Esophagus muscularis mucosa (tissue), 4 donors: ENCODE measurements at places on chromosomes 7 and 10.

DNA sequence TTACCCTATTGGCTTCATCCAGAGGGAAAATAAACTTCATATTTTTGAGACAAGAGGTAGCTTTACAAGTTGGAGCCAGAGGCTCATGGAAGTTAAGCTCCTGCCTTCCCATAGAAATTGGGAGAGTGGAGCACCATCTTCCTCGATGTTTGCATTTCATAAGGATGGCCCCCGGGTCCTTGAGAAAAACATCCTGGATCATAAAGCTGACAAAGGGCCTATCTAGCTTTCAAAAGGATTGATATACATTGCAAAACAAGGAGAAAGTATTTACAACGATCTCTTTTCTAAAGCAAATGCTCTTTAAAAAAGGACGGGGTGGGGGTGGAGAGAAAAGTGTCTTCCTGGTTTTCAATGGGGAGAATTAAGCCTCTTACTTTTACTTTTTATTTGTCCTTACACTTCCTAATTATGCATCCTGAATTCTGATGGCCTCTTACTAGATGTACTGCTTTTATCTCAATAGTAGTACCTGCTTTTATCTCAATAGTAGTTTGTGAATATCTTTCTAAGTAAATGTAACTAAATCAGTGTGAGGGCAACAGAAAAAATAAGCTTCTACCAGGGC lies 65.6 kb downstream of the PTPRZ1 start:
- DNase-seq: no peak

- DNase-seq: no peak
Measured at GRCh38 chr7:27115221-27116026, 12.9 kb upstream of the HOXA2 start.

DNA sequence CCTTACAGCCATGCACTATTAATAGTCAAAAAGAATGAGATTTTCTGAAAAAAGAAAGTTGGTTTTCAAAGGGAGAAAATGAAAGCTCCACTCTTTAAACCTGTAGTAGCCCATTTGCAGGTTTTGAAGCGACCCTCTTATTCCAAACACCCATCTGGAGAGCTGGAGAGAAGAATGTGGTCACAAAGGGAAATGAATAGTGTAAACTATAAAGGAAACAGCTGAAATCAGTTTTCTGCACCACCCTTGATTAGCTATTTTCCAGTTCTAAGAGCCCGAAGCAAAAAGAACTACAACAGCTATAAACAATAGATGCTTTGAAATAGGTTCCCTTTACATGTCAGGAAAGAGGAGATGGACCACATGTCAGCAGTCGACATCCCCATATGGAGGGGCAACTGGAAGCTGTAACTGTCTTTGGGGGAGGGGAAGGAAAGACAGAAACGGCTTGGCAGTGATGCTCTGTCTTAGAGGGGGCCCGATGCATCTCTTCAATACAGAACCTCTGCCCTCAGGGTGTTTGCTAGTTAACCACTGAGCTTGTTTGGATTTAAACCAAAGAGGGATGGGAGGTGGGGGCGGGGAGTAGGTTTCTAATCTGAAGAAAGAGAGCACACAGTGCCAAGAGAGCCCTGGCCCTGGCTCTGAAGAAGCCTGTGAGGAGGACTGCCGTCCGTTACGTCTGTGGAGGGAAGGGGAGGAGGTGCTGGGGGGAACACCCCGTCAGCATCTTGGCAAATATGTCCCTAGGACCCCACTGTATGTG lies 55.3 kb downstream of the CPVL start:
- DNase-seq: no peak

DNA sequence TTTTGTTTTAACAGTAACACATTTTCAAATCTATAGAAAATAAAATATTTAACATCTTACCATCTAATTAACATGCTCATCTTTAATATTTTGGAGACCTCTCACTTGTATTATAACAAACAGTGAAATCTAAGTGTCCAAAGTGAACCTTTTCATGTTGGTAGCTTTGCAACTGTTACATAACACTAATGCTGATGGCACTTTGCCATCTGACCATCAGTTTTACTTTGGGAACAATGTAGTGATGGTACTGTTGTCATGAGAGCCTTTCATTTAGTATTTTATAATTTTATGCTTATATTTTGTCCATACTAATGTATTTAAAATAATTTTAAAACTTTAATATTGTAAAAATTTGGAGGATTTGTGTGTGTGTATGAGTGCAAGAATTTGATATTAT lies 1017.0 kb upstream of the KCND2 start:
- no peak for DNase-seq

DNA sequence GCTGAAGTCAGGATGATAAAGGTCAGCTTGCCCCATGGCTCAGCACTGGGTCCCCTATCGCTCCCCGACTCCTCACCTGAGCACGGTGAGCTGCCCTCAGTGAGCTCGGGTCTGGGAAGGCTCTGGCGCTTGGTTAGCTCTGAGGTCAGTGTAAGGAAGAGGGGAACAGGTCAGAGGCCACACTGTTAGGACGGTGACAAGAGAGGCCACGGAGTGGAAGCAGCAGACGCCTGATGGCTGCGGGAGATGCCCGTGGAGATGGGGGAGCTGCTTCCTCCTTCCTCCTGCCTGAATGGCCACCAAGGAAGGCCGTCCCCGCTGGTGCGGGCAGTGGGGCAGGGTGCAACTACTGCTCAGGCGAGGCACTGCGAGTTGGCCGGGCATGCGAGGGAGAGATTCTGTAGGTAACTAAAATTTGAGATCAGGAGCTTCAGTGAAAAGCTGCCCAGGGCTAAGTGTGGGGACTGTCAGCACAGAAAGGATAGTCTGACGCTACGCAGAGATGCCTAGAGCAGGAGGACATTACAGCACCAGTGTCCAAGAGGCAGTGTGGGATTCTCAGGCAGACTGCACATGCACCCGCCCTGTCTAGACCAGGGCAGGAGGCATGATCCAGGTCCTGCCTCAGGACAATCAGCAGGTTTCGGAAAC lies 231.3 kb upstream of the GRB10 start:
- DNase-seq: peak; percentile 77

GRCh38 chr10:103470761-103471653 lies 8.0 kb downstream of the CALHM3 start:
- DNase-seq: no peak

DNA sequence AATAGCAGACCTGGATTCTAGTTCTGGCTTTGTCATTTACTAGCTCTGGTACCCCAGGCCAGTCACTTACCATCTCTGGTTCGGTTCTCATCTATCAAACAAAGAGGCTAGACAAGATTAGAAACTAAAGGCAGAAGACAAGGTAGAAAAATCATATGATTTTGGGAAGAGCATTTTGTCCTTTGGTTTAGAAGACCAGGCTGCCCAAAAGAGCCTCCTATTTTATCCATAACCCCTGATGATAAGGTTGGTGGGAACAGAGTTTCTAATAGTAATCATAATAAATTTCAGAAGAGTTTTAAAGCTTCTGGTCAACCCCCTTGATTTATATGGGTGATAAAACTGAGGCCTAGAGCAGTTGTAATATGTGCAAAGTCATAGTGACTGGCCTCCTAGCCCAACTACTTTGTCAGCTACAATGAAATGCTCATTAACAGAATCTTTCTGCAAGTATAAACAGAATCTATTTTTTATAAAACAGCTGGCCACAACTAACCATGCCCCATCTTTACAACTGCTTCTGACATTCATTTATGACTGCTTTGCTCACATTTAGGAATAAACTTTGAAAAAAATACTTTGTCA lies 23.4 kb downstream of the COX15 start:
- DNase-seq: no peak

GRCh38 chr10:95755511-95756004 lies 405 bp upstream of the ENTPD1 start:
- no peak for DNase-seq

GRCh38 chr7:27184337-27185012 lies 557 bp downstream of the HOXA11 start:
- DNase-seq: no peak

DNA sequence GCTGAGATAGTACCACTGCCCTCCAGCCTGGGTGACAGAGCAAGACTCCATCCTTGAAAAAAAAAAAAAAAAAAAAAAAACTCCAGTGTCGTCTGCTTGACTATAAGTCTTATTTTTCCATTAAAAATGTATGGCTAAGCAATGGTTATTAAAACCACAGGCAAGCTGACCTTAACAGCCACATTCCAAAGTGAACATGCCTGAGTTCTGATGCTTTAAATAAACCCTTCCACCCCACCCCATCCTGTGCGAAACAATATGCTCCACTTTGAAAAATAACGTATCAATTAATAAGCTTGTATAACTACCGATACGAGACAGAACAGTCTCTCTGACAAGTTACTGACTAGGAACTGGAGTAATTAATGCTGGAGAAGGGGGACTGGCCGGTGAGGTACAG lies 63.7 kb downstream of the LARP4B start:
- DNase-seq: no peak

GRCh38 chr10:11880151-11881029 lies 57.2 kb downstream of the PROSER2 start:
- no peak for DNase-seq

DNA sequence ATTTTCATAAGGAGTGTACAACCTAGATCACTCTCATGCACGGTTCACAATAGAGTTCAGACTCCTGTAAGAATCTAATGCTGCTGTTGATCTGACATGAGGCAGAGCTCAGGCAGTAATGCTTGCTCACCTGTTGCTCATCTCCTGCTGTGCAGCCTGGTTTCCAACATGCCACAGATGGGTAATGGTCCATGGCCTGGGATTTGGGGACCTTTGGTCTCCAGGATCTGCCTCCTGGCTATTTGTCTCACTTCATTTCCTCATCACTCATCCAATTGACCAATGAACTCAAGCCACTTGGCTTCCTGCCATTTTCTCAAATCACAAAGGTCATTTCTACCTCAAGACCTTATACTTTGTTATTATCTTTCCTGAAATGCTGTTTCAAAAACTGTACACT lies 786.1 kb downstream of the ANKRD7 start:
- no peak for DNase-seq

- DNase-seq: no peak
Measured at GRCh38 chr7:45001138-45001694, 1.2 kb downstream of the CCM2 start.

- DNase-seq: no peak
Measured at GRCh38 chr7:105838627-105839231, 37.7 kb downstream of the ATXN7L1 start.

DNA sequence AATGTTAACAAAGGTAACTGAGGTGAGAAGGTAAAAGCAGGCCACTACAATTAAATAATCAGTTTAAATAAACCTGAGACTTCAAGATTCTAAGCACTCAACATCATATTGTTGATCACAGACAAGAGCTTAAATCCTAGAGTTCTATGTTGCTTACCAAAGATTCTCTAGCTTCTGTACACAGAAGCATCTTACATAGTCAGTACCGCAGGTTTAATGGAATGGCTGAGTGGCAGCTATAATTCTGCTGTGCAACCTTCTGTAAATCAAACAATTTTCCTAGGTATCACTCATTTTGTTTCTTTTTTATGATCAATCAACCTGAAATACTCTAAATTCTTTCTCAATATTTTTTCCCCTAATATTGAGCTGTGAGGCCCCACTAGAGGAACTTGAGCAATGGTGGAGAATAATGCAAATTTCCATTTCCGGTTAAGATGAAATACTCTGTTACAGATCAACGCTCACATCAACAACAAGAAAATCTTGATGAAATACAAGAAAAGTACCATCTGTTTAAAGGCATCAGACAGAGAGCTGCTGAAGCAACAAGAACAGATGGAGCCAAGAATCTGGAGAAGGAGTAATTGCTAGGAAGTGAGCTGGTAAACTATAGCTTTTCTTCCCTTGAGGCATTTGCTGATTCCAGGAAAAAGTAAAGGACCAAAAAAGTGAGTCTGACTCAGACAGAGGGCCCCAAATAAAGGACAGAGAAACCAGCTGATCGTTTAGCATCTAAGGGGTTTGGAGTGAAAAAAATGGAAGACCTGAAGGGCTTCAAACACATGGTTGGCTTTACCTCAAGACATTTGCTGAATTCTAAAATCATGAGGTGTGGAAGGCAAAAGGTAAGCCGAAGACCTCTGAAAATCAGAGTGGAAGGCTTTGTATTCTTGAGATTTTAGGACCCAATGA lies 22.6 kb downstream of the PNPLA8 start:
- DNase-seq: no peak

DNA sequence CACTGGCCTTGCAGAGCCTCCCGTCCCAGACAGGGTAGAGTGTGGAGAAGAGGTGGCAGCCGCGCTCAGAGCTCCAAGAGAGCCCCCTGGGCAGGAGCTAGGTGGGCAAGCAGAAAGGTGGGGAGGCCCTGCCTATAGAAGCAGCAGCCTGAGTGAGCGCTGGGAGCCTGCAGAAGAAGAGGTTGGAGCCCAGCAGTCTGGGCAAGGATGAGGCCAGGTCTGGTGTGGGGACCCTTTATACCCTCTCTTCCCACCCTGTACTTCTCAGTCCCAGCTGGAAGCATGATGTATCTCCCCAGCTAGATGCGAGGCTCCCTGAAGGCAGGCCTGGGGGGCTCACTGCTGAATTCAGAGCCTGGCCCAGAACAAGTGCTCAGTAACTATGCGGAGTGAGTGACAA lies 44.5 kb upstream of the ZMIZ1 start:
- DNase-seq: no peak

DNA sequence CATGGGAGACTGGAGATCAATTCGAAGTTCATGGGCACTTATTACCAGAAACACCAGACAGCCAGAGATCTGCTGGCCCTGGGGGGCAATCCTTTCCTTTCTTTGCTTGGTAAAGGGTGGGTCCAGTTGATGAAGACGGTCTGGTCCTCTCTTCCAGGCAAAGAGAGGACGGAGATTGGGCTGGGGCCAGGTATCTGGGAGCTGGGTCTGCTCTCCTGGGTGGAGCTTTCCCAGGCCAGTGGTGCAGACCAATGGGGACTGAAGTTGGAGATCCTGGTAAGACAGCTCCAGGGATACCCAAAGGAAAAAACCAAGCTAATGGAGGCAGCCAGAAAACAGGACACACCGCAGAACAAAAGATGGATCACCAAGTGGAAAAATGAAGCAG lies 18.3 kb downstream of the NOD1 start:
- DNase-seq: no peak

DNA sequence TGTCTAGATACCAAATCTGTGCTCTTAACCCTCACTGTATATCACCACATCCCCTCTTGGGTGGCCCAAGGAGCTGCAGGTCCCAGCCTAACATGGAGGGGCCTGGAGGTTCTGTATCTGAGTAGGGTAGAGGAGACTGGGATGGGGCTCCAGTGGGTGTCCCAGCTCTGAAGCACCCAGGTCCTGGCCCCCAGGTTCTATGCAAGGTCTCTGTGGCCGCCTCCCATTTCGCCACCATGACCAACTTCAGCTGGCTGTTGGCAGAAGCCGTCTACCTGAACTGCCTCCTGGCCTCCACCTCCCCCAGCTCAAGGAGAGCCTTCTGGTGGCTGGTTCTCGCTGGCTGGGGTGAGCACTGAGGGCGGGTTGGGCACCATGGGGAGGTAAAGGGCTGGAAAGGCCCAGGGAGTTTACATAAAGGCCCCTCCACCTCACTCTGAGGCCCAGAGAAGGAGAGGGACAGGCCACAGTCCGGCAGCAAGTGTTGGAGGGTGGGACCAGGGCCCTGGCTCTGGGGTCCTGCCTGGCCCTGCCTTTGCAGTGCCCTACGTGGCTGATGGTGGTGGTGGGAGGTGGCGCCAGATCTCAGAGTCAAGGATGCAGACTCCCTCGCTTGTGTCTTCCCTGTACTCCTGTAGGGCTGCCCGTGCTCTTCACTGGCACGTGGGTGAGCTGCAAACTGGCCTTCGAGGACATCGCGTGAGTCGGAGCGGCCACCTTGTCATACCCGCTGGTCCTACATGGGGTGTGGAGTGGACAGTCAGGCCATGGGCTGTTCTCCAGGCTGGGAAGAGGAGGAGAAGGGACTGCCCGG lies 10.2 kb downstream of the GHRHR start:
- no peak for DNase-seq
